ENCODE measurements at places on chromosomes 13 and 19.

DNA sequence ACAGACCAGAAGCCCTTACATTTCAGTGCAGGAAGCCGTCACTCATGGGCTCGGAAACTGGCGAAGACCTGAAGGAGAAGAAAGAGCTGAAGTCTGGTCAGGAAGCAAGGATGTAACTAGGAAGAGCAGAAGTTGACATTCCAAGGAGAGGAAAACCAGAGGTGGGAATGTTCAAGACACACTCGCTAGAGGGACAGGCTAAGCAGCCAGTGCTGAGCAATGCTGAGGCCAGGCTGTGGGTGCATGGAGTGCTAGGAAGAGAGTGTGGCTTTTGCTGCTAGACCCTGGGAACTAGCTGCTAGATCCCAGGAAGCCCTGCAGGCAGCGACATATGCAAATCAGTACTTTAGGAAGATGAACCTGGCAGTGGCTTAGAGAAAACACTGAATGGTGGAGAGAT lies 12.1 kb upstream of the URAD start:
- DNase-seq, result no peak

DNA sequence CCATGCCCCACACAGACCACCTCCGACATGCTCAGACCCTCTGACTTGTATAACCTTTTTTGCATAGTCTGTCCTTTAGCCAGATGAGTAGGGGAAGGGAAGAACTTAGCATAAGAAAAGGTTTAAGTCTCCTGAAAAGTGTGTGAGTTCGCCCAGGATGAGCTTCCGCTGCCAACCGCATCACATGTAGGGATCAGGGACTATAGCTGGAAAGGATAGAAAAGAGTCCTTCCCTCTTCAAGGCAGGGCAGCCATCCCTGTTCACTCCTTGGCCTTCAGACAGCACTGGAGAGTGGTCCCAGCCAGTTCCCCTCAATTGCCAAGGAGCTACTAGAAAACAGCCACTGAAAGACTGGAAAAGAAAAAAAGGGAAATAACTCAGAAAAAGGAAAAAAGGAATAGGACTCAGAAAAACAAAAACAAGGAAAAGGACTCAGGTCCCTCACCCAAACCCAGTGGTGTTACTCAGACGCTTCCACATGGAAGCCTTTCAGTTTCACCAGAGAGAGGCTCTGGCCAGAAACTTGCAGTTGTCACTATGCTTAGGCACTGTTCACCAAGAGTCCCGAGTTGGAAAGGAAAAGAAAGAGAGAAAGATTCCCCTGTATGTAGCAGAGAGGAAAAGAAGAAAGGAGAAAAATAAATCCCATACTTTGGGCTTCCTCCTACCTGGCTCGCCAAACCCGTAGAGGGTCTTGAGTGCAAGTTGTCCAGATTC lies 5.6 kb upstream of the TM9SF2 start:
- peak; percentile 36 for DNase-seq

- no peak for DNase-seq
Measured at GRCh38 chr13:104086210-104086609, 1020.0 kb upstream of the SLC10A2 start.

GRCh38 chr13:48976576-48977285 lies 1.0 kb downstream of the FNDC3A start:
- peak; percentile 0 for DNase-seq

DNA sequence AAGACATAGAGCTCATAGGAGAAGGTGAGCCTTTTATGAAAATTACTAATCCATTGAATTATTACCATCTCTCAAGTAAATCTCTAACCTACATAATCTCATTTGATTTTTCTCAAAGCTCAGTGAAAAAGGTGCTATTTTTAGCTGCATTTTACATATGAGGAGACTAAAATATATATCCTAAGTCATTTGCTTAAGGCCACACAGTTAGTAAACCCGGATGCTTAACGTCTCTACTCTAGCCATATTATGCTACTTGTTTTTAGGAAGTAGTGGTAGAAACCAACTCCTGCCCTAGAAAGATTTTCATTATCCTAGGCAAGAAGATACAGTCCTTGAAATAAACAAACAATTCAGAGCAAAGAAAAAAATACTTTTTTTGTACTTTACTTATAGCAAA lies 108.9 kb downstream of the RBM26 start:
- DNase-seq, result no peak

DNA sequence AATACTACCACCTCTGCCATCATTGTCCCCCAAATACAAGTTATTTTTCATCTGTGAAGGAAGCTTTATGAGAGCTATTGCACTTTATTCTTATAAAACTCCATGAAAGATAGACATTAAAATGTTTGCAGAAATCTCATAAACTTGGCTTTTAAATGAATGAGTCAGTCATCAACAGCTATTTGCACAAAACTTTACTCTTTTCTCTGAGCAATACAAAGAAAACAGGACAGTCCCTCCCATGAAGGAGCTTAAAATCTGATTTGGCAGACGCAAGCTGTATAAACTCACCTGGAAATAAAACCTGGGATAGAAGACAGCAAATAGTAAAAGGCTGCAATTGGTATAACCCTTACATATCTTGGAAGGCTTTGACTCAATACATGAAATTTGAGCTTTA lies 16.6 kb upstream of the RCBTB1 start:
- no peak for DNase-seq

DNA sequence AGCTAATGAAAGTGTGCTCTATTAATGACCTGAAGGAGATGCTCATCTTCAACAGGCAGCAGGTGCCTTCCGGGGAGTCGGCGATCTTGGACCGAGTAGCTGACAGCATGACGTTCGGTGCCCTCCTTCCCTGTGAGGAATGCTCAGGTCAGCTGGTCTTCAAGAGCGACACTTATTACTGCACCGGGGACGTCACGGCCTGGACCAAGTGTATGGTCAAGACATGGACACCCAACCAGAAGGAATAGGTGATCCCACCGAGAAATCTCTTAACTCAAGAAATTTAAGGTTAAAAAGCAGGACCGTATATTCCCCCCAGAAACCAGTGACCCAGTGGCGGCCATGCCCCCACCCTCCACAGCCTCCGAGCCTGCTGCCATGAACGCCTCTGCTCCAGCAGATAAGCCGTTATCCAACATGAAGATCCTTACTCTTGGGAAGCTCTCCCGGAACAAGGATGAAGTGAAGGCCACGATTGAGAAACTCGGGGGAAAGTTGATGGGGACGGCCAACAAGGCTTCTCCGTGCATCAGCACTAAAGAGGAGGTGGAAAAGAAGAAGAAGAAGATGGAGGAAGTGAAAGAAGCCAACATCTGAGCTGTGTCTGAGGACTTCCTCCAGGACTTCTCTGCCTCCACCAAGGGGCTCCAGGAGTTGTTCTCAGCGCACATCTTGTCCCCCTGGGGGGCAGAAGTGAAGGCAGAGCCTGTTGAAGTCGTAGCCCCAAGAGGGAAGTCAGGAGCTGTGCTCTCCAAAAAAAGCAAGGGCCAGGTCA lies 22.8 kb upstream of the ANKRD10 start:
- no peak for DNase-seq

DNA sequence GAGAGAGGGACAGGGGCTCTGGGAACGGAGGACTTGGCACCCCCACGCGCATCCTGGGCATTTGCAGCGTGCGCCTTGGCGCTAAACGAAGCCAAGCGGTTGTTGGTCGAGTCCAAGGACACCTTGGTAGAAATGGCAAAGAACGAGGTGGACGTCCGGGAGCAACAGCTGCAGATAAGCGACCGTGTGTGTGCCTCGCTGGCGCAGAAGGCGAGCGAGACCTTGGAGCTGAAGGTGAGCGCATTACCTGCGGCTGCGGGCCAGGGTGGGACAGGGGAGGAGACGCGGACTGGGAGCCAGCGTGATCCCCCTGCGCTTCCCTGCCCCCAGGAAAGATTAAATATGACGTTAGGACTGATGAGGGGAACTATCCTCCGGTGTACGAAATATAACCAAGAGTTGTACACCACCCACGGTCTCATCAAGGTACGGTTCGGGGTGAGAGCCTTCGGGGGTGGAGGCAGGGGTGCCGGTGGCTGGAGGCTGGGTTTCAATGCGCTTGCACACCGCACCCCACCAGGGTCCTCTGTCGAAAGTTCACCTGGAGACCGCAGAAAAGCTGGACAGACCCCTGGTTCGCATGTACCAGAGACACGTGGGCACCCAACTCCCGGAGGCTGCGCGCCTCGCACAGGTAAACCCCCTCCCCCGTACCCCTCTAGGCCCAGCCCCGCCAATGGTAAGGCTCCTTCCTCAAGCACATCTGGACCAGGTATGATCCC lies 27.8 kb upstream of the CASP14 start:
- no peak for DNase-seq

DNA sequence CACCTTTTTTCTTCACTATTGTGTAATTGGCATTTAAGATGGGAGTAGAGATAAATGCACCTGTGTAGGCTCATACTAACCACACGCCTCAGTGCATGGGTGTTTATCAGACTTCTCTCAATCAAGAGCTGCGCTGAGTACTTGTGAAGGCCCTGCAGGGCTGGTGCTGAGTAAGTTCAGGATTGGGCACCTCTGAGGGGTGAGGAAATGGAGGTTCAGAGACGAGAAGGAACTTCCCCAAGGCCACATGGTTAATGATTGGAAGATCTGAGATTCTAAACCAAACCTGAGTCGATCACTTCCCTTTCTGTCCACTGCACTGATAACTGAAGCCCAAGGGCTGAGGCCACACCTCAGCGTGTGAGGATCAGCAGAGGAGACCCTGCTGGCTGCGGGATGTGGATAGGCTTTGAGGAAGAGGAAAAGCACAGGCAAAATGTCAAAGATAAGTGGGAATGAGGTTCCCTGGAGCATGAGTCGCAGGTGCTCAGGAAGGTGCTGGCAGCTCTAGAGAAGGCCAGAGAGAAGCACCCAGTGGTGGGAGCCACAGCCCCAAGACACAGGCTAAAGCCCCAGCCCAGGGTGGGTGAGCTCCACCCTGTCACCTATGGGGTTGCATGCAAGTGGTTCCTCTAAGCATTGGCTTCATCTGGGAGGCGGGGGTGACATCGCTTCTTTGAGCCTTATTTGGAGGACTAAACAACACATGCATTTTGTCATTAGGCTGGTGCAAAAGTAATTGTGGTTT lies 32.3 kb upstream of the GJB6 start:
- DNase-seq, result no peak

GRCh38 chr19:54189145-54189734 lies at the start of gene MBOAT7:
TSS of gene MBOAT7 (minus strand) at chr19:54189580. CDS start at chr19:54188508, 1,072 bp downstream.
- DNase-seq, result no peak

GRCh38 chr13:99357131-99357596 lies 50.0 kb upstream of the GPR183 start:
- DNase-seq, result no peak

DNA sequence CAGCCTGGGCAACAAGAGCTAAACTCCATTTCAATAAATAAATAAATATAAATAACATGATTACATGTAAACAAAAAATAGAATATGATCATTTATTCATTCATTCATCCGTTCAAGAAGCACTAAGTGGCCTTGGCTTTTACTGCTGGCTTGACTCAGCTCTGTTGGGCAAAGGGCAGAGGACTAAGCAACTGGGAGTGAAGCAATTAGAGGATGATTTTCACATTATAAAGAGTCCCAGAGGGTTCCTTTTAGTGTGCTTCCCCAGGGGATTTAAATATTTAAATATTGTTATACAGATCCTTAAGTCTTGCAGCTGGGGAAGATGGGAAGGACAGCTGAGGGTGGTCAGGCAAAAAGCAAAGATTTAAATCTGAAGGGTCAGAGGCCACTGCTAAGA lies 34.9 kb upstream of the FLT1 start:
- no peak for DNase-seq

DNA sequence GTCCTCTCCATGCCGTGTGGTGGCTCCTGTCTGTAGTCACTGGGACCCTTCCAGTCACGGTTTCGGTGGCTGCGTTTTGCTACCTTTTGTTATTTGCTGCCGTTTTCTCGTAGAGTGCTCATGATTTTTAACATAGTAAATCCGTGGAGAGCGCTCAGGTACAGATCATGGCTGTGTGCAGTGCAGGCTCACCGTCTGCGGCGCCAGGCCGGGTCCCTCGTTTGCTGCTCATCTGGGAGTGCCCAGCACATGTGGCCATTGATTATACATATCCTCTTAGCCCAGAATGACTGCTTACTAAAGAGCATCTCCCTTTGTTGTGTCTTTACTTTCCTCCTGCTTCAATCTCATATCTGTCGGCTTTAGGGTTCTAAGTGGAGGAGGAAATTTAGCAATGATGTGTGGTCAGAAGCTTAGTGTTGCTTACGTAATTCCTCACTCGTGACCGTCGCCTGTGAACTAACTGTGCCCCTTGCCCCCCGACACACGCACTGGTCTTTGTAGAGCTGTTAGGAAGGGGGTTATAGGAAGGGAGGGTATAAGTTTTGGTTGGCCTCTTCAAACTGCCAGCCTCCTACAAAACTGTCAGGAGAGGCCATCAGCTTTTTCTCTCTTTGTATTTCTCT lies 31.8 kb downstream of the TFDP1 start:
- no peak for DNase-seq

GRCh38 chr19:18007917-18008673 lies at the start of gene ARRDC2:
TSS of gene ARRDC2 (plus strand) at chr19:18008170. CDS start at chr19:18008311, 141 bp downstream.
- DNase-seq, result peak; percentile 95

- no peak for DNase-seq
Measured at GRCh38 chr13:26614721-26615120, 57.2 kb downstream of the WASF3 start.

GRCh38 chr13:63288576-63288975 lies 1872.9 kb upstream of the PCDH20 start:
- DNase-seq, result no peak

DNA sequence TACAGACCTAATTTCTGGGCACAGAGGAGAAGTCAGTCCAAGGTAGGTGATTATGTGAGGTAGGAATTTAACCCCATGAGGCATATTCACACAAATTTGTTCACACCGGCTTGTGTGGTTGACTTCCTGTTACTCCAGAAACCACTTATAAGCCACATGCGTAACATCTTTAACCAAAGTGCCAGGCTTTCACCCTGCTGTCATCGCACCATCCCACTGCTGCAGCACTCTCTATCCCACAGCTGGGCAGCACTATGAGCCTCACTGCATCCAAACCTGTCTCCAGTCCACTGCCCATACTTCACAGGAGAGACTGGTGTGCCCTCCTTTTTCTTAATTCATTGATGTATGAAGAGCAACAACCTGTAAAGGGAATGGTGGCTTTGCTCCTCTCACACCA lies 128.2 kb upstream of the ARGLU1 start:
- DNase-seq, result no peak

DNA sequence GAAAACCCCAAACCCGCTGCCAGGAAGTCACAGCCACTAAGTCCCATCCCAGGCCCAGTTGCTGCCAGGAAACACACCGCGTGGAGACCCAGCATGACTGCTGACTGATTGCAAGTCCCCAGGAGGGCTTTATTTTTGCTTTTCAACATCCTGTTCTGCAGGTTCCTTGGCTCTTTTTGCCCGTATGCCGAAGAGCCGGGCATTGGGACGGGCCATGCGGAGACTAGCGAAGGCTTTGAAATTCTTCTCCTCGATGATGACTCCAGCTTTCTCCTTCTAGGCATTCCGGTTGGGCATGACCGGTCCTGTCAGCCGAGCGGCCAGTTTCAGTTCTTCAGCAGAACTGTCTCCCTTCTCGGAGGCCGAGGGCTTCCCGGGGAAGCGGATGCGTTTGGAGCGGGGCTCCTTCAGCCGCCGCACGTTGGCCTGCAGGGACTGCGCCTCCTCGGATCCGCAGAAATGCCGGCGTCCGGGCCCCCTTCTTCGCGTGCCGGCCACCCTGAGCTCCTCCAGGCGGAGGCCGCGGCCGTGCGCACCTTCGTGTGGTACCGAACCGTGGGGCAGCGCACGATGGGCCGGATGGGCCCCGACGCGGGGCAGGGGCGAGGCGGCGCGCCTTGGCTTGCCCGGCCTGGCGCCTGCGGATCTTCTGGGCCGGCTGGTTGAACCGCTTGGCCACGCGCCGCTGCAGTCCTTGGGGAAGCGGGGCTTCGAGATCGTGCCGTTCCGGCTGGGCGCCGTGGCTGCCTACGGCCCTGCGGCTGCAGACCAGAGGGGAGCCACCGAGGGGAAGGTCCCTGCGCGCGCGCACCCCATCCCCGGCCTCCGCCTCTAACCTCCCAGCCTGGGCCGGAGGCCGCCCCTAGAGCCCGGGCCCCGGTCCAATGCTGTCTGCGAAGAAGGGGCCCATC lies 15.2 kb downstream of the ZSCAN5C start:
- DNase-seq, result no peak
